CD4-positive, alpha-beta memory T cell (primary cell): ENCODE measurements at places on chromosomes 12 and 14. TPM values are rescaled to one million over a fixed set of nuclear protein-coding genes. Genes with fewer than 3 reads are reported as not detected.

DNA sequence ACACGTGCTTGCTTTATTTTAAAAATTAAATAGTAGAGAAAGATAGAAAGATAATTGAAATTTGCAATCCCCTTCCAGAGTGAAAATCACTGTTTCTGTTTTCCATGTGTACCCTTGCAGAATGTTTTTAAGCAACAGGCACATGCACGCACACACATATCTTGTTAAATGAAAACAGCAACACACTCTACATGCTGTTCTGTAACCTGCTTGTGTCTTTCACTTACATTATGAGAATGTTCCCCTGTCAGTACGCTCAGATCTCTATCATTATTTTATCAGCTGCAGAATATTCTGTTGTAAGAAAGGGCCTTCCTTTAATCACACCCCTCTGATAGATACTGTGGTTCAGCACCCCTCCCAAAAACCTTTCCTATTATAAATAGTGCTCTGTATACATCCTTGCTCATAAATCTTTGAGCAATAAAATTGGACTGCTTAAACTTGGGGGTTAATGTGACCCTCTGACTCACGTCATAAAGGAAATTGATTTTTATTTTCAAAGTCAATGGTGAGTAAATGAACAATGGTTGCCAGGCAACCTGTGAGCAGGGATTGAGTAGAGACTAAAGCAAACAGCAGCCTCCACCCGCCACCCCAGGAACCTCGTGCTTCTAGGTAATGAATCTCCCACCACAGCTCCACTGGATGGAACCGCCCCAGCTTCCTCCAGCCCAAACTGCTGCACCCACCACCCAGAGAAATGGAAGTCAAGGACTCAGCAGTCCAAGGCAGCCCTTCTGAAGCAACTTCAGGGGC is 31.9 kb upstream of the CHGA start:
- H3K4me3 ChIP-seq = no peak overlapping the region
- no peaks in the 10 kb centered on the region for H3K27me3 ChIP-seq
- peak; percentile 3 for DNase-seq
- peaks cover 10% of the 10 kb centered on the region for H3K4me1 ChIP-seq
- H3K27ac ChIP-seq = no peak overlapping the region

DNA sequence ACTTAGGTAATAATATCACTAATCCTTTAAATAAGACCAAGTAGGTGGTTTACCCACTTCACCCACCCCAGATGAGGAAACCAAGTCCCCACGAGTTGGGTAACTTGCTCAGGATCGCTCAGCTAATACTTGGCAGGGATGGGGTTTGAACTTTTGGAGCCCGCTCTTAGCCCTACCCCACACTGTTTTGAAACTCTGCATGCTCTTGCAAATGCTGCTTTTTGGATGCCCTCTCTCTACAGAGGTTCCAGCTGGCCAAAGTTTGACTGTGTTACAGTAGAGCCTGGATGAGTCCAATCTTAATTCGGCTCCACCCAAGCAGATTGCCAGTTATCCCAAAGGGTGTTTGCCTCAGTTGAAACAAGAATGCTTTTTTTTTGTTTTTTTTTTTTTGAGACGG is 6.8 kb downstream of the PLEKHG3 start:
- no peak overlapping the region for H3K4me3 ChIP-seq
- H3K27me3 ChIP-seq = no peaks in the 10 kb centered on the region
- H3K36me3 ChIP-seq = no peaks in the 10 kb centered on the region
- no peak overlapping the region for H3K27ac ChIP-seq
- H3K4me1 ChIP-seq = peaks cover 98% of the 10 kb centered on the region
- DNase-seq = no peak

DNA sequence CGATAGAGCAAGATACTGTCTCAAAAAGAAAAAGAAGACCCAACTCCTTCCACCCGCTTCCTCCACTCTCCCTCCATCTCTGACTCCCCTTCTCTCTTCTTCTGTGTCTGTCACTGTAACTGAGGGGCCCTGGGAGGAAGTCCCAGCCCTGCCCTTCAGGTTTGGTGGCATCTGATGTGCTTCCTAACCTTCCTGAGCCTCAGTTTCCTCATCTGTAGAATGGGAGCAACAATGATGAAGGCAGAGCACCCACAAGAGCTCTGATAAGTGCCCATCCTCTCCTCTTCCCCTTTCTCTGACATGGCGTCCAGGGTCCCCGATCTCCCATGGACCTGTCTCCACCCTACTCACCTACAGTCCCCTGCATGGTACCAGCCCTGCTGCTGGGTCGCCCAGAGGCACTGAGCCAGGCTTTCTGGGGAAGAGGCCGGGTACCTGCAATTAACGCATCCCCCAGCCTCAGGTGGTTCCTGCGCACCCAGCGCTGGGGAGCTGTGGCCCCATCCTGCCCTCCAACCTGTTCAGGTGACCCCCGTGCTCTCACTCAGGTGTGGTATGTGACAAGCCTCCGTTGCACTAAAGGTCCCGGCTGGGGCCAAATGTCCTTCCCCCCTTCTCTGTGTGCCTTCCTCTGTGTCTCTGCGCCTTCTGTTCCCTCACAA is 13.2 kb downstream of the FOXN4 start:
- no peak overlapping the region for H3K27ac ChIP-seq
- H3K4me3 ChIP-seq = no peak overlapping the region
- no peaks in the 10 kb centered on the region for H3K4me1 ChIP-seq
- no peaks in the 10 kb centered on the region for H3K27me3 ChIP-seq
- DNase-seq = no peak

- H3K4me1 ChIP-seq = peaks cover 15% of the 10 kb centered on the region
- H3K36me3 ChIP-seq = no peaks in the 10 kb centered on the region
- no peak overlapping the region for H3K4me3 ChIP-seq
These were observed 169.0 kb downstream of the MON2 start for GRCh38 chr12:62635649-62636048.

GRCh38 chr14:50792051-50792477 is 38.9 kb downstream of the NIN start:
- no peak for DNase-seq
- peaks cover 60% of the 10 kb centered on the region for H3K4me1 ChIP-seq
- H3K27ac ChIP-seq = peak overlapping the region; percentile 24
- no peaks in the 10 kb centered on the region for H3K36me3 ChIP-seq

DNA sequence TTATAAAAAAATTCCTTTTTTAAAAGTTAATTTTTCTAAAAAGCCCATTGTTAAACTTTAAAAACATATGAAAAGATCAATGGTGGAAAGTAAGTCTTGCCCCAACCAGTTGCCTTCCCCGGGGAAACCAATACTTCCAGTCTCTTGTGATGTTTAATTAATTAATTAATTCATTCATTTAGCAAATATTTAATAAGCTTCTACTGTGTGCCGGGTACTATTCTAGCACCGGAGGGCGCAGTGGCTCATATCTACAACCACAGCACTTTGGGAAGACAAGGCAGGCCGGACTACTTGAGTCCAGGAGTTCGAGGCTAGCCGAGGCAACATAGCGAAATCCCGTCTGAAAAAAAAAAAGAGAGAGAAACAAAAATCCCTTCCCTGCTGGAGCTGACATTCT is 87.4 kb downstream of the HECTD4 start:
- H3K4me3 ChIP-seq = no peak overlapping the region
- H3K27ac ChIP-seq = no peak overlapping the region
- H3K36me3 ChIP-seq = no peaks in the 10 kb centered on the region
- H3K4me1 ChIP-seq = no peaks in the 10 kb centered on the region
- no peak for DNase-seq

DNA sequence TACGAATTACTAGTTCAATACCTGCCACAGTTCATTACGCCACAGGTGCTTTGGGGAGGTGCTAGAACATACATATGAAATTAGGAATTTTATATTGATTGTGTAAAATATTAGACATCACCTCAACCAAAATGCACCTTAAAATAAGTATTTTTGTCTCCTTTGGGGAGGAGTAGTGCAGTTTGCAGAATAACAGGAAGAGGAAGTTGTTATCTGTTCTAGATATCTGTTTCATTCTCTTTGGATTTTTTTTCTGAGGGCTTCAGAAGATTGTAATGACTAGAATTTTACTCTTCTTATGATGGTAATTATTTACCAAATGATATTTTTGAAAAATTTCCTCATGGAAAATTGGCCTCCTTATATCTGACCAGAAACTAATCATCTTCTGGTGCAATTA is 9.9 kb upstream of the GYS2 start:
- peak overlapping the region; percentile 27 for H3K27ac ChIP-seq
- no peaks in the 10 kb centered on the region for H3K36me3 ChIP-seq
- H3K4me3 ChIP-seq = peak overlapping the region; percentile 18

DNA sequence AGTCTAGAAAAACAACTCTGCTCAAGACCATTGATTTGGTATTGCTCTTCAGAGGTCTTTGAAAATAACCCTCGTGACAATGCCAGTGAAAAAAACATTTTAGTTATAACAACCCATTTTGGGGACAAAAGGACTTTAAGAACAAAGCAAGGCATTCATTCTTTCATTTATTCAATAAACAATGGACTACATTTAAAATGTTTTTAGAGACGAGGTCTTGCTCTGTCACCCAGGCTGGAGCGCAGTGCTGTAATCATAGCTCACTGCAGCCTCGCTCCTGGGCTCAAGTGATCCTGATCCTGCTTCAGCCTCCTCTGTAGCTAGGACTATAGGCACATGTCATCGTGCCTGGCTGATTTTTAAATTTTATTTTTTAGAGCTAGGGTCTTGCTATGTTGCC is 7.7 kb upstream of the KICS2 start:
- no peaks in the 10 kb centered on the region for H3K4me1 ChIP-seq
- H3K27me3 ChIP-seq = peaks cover 4% of the 10 kb centered on the region
- no peak overlapping the region for H3K27ac ChIP-seq

DNA sequence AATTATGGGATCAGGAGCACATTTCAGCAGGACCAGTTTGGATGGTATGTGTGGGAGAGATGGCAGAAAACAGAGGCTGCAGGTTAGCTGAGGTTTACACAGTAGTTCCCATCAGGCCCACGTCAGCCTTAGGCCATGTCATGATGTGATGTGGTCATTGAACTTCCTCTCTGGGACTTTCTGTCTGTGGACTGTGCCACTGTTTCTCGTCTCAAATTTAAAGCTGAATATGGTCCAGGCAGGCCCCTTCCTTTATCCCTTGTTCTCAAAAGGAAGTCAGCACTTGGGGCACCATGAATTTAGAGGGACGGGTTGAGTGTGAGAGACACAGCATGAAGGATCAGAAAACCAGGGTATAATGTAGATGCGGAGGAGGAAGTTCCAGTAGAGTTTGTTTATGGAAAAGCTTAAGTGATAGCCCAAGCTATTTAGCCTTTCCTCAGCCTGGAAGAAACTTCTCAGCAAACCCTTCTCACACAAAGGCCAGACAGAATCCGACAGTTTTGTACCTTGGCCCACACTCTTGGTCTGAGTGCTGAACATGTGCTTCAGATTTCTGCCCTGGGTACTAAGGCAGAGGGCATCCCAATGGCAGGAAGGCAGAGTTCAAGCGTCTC is 3.6 kb upstream of the IGFBP6 start:
- H3K4me3 ChIP-seq = no peak overlapping the region
- H3K4me1 ChIP-seq = peaks cover 23% of the 10 kb centered on the region
- H3K27me3 ChIP-seq = no peaks in the 10 kb centered on the region
- no peaks in the 10 kb centered on the region for H3K36me3 ChIP-seq

- no peaks in the 10 kb centered on the region for H3K4me1 ChIP-seq
- no peak overlapping the region for H3K27ac ChIP-seq
- H3K27me3 ChIP-seq = no peaks in the 10 kb centered on the region
- H3K4me3 ChIP-seq = no peak overlapping the region
These were observed 98.1 kb upstream of the OR4E1 start for GRCh38 chr14:21771671-21772070.

KLRF1 gene
- total RNA-seq = 0.28 TPM

RECQL gene
- total RNA-seq = 64.0 TPM

KRT7 gene
- not detected for total RNA-seq

TMPRSS12 gene
- not detected for total RNA-seq

ACSM4 gene
- total RNA-seq = not detected

KRT72 gene
- total RNA-seq = 7.7 TPM

HOXC12 gene
- total RNA-seq = not detected

DBX2 gene
- total RNA-seq = not detected
